ENCODE measurements at places on chromosomes 2 and 18. TPM values are rescaled to one million over a fixed set of nuclear protein-coding genes. Genes with fewer than 3 reads are reported as not detected.

Gene GPR39
- not detected for polyA plus RNA-seq

Gene RAX
- polyA plus RNA-seq = not detected

Gene CABYR
- 2.1 TPM for polyA plus RNA-seq

Gene ALPP
- polyA plus RNA-seq = not detected

Gene ALPG
- polyA plus RNA-seq = not detected

Gene STPG4
- not detected for polyA plus RNA-seq

Gene ABHD1
- 0.21 TPM for polyA plus RNA-seq

Gene COLEC12
- 0.04 TPM for polyA plus RNA-seq

Gene GALNT13
- not detected for polyA plus RNA-seq

Gene ATP6V1C2
- polyA plus RNA-seq = 1.2 TPM

Gene DSG1
- 3.5 TPM for polyA plus RNA-seq

Gene TUBA4B
- polyA plus RNA-seq = not detected

Gene SLC11A1
- 0.18 TPM for polyA plus RNA-seq

Gene LCLAT1
- 23.8 TPM for polyA plus RNA-seq

Gene DSEL
- not detected for polyA plus RNA-seq

Gene ZC3H6
- polyA plus RNA-seq = 1.1 TPM

Gene MGAT5
- 5.5 TPM for polyA plus RNA-seq

Gene LIMS3
- polyA plus RNA-seq = 0.40 TPM

Gene CCDC68
- not detected for polyA plus RNA-seq

Gene IL36RN
- polyA plus RNA-seq = not detected

Gene ANKRD39
- 30.0 TPM for polyA plus RNA-seq

Gene NR4A2
- polyA plus RNA-seq = 0.32 TPM

Gene HSPE1
- 1,077 TPM for polyA plus RNA-seq

Gene PMAIP1
- polyA plus RNA-seq = 219 TPM
